Vagina (tissue), 2 donors: ENCODE measurements at places on chromosomes 1 and 21. TPM values are rescaled to one million over a fixed set of nuclear protein-coding genes. Genes with fewer than 3 reads are reported as not detected.
A peak's percentile ranks its signal among the peaks of the same experiment; 100 is the strongest.

Gene PLEKHA6
- total RNA-seq, result 15.0 TPM

DNA sequence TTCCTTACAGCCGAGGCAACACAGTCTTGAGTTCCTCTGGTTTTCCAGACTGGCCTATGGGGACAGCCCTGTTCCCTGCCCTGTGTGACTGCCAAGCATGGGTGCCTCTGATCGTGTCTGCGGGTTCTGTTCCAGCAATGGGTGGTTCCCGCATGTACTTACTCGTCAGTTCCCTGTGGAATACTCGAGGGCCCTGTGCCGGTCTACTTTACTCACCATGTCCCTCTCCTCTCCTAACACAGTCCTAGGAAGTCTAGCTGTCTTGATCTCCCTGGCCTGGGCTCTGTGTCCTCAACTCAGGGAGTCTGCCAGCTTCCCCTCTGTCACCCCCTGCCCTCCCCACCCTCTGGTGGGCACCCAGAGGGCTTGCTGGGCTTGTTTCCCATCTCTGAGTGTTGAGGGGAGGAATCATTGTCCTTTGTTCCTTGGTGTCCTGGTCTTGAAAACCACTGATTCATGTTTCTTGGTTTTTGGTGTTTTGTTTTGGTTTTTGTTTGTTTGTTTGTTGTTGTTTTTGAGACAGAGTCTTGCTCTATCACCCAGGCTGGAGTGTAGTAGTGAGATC lies 36.0 kb downstream of the TRAPPC10 start:
- peaks cover 28% of the 10 kb centered on the region for H3K4me1 ChIP-seq
- no peaks in the 10 kb centered on the region for H3K27me3 ChIP-seq
- H3K27ac ChIP-seq, result no peak overlapping the region
- peaks cover 12% of the 10 kb centered on the region for H3K36me3 ChIP-seq
- no peak for DNase-seq

Gene STK40
- 35.4 TPM for total RNA-seq

Gene BEND5
- 8.6 TPM for total RNA-seq

DNA sequence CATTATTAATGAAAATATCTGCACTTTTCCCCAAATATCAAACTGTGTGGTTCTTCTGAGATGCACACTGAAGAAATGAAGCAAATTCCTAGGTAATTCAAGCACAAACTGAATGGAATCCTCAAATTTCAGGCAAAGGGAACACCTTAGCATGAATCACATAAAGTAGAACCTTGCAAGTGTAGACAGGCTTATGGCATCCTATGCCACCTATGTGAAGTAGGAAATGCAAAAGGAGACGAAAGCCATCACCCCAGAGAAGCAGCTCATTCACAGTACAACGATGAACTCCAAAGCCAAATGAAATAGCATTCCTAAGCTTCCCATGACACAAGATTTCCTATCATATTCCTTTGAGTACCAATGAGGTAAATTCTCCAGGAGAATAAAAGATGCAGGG lies 461.2 kb upstream of the RUNX1 start:
- H3K4me3 ChIP-seq, result no peak overlapping the region
- H3K27me3 ChIP-seq, result no peaks in the 10 kb centered on the region
- peaks cover 12% of the 10 kb centered on the region for H3K4me1 ChIP-seq
- H3K36me3 ChIP-seq, result no peaks in the 10 kb centered on the region
- DNase-seq, result no peak
- H3K27ac ChIP-seq, result no peak overlapping the region

Gene PRR9
- not detected for total RNA-seq

DNA sequence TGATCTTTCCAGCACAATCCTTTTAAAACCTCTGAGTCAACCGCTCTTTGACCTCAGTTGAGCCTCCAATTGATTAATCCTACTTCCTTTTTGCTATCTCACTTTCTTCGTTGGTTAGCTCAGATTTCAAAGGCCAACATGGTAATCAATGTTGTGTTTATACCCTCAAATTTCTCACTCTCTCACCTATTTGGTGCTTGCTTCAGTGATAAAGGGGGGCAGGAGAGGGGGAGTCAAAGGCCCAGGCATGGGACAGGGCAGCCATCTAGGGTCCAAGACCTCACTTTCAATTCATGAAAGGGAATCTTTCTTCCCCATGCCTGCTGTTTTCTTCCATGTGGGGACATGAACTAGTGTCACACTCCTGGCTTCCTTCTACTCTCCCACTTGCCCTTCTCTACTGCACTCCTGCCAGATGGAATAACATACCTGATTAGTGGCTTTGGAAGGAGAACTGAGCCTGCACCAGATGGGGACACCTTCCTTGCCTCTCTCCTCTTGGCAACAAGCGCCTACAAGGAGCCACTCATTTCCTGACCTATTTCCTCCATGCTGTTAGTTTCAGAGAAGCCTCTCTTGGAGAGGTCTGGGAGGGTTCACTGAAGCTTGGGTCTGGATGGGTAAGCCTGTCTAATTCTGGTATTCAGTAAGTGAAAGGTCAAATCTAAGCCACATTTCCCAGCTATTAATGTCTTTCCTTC lies 73.3 kb upstream of the ARHGAP29 start:
- no peak overlapping the region for H3K4me3 ChIP-seq
- no peak overlapping the region for H3K27ac ChIP-seq
- H3K27me3 ChIP-seq, result no peaks in the 10 kb centered on the region
- H3K4me1 ChIP-seq, result no peaks in the 10 kb centered on the region
- no peaks in the 10 kb centered on the region for H3K36me3 ChIP-seq

GRCh38 chr1:246279402-246279801 lies 227.7 kb downstream of the SMYD3 start:
- no peaks in the 10 kb centered on the region for H3K4me1 ChIP-seq
- H3K27ac ChIP-seq, result no peak overlapping the region
- H3K27me3 ChIP-seq, result no peaks in the 10 kb centered on the region
- no peaks in the 10 kb centered on the region for H3K36me3 ChIP-seq

DNA sequence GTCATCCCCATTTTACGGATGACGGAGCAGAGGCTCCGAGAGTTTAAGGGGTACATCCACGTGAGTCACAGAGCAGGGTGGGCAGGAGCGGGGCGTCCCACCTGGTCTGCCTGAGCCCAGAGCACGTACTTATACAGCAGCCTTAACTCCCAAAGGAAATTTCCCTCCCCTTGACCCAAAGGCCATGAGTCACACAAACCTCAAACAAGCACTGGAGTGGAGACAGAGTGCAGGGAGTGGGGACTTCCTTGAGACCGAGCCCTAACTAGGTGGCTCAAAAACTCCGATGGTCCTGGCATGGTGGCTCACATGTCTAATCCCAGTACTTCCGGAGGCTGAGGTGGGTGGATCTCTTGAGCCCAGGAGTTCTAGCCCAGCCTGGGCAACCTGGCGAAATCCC lies 141.6 kb upstream of the KLHDC7A start:
- H3K27me3 ChIP-seq, result no peaks in the 10 kb centered on the region
- no peaks in the 10 kb centered on the region for H3K4me1 ChIP-seq
- no peak for DNase-seq
- H3K27ac ChIP-seq, result no peak overlapping the region
- H3K36me3 ChIP-seq, result no peaks in the 10 kb centered on the region
- H3K4me3 ChIP-seq, result no peak overlapping the region

Gene IQGAP3
- 2.9 TPM for total RNA-seq

DNA sequence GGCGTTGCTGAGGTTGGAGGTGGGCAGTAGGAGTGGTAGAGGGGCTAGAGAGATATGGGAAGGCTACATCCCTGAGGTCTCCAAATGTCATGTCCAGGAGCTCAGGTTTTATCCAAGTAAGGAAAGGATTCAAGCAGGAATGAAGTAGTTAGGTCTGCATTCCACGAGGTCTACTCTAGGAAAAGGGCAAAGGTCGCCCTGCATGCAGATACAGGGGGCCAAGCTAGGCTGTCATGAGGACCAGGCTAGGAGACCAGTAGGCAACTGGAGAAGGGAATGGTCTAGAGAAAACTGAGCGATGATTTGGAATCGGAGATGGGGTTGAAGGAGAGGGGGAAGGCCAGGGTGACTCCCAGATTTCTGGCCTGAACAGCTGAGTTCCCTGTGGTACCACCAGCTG lies 48.7 kb downstream of the IRF2BP2 start:
- H3K36me3 ChIP-seq, result no peaks in the 10 kb centered on the region
- peaks cover 4% of the 10 kb centered on the region for H3K4me1 ChIP-seq
- DNase-seq, result peak; percentile 32
- H3K27me3 ChIP-seq, result no peaks in the 10 kb centered on the region

GRCh38 chr1:61050541-61051442 lies 31.6 kb upstream of the NFIA start:
- H3K4me3 ChIP-seq, result peak overlapping the region; percentile 97
- peak overlapping the region; percentile 97 for H3K27ac ChIP-seq
- no peak for DNase-seq
- peaks cover 33% of the 10 kb centered on the region for H3K4me1 ChIP-seq
- H3K36me3 ChIP-seq, result no peaks in the 10 kb centered on the region

Gene TAS1R1
- total RNA-seq, result not detected

GRCh38 chr1:84855691-84856630 lies 37.0 kb downstream of the LPAR3 start:
- H3K36me3 ChIP-seq, result no peaks in the 10 kb centered on the region
- H3K27ac ChIP-seq, result no peak overlapping the region
- no peaks in the 10 kb centered on the region for H3K27me3 ChIP-seq
- H3K4me3 ChIP-seq, result no peak overlapping the region
- no peak for DNase-seq
- peaks cover 10% of the 10 kb centered on the region for H3K4me1 ChIP-seq

GRCh38 chr1:66323958-66324625 lies 209.9 kb upstream of the SGIP1 start:
- DNase-seq, result no peak
- H3K27me3 ChIP-seq, result no peaks in the 10 kb centered on the region
- H3K27ac ChIP-seq, result no peak overlapping the region
- H3K4me3 ChIP-seq, result no peak overlapping the region
- no peaks in the 10 kb centered on the region for H3K36me3 ChIP-seq
- no peaks in the 10 kb centered on the region for H3K4me1 ChIP-seq

Gene ETV3L
- not detected for total RNA-seq

DNA sequence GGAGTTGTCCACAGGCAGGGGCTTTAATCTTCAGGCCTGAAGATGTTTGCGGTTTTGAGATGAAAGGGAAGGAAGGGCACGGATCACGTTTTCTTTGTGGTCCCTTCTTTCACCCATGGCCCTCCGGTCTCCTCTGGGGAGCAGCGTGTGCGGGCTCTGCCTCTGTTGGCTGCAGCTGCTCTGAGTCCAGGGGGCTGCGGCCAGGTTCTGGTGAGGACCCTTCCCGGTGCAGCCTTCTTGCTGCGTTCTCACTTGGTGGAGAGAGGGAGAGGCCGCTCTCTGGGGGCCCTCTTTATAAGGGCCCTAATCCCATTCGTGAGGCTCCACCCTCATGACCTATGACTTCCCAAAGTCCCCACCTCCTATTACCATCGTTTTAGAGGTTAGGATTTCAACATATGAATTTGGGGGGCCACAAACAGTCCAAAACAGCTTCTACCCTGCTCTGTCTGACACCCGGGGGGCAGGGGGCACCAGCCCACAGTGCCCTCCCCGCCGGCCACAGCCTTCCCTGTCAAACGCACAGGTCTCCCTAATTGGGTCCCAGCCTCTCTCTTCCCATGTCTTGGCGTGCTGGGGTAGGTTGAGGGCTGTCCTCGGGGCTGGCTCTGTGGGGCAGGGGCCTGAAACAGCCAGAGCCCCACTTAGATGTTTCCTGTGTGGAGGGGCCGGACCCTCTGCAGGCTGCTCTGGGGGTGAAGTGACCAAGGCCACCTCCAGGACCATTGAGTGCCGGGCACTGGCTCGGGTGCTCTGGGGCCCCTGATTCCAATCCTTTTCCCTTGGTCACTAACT lies 100.1 kb upstream of the C1orf174 start:
- H3K36me3 ChIP-seq, result no peaks in the 10 kb centered on the region
- no peak overlapping the region for H3K4me3 ChIP-seq
- no peak overlapping the region for H3K27ac ChIP-seq
- no peak for DNase-seq
- H3K27me3 ChIP-seq, result no peaks in the 10 kb centered on the region
- H3K4me1 ChIP-seq, result no peaks in the 10 kb centered on the region

Gene XCL2
- total RNA-seq, result not detected

Gene MAN1C1
- 31.4 TPM for total RNA-seq

DNA sequence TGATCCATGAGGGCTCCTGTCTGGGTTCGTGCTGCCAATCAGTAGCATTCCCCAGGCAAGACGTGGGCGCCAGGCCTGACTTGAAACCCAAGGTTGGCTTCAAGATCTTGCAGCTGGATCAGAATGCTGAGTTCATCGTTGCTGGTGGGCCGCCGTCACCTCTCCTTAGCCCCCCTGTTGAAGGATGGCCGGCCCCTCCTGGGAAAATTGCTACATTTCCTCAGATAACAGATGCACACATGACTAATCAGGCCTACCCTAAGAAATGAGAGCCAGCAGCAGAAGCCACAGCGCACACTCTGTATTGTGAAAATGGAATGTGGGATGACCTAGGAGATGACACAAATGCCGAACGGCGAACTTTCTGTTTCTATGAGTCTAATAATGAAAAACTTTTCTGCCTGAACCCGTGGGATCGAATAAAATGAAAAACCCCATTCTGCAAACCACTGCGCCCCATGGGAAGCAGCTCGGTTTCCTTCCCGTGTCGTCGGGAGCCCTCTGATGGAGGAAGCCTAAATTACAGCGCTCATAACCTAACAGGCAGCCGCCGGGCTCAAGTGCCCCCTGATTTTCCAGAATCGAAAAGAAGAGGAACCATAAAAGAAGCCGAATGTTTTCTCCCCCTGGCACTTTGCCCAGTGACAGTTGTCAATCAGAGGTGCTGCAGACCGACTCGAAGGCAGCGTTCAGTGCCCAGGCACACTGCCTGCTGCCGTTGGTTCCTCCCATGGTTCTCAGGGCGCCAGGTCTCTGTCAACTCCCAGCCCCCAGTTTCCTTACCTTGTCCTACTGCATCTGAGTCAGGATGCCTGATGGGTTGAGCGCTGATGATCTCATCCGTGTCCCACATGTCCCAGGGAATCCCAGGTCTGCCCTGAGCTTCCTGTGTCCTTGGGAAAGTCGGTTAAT lies 38.2 kb upstream of the H6PD start:
- no peaks in the 10 kb centered on the region for H3K27me3 ChIP-seq
- no peak for DNase-seq
- no peaks in the 10 kb centered on the region for H3K36me3 ChIP-seq
- H3K27ac ChIP-seq, result peak overlapping the region; percentile 15
- H3K4me3 ChIP-seq, result no peak overlapping the region
